ENCODE measurements at places on chromosomes 7 and 10. TPM values are rescaled to one million over a fixed set of nuclear protein-coding genes. Genes with fewer than 3 reads are reported as not detected.

DNA sequence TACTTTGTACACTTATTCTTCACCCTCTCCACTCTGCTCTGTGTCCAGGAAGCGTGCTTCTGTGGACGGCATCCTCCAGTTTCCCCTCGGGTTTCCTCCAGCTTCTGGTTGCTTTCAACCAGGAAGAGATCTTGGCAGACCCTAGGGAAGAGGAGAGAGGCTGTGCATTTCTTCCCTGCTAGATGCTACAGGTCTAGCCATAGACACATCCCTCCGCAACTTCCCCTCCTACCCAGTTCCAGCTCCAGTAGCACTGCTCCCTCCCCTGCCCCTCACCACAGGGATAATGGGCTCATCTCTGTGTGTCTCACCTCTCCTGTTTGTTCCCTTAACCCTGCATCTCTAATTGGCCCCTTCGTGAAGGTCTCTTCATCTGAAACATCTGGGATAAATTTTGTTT is 16.3 kb downstream of the TLL2 start:
- DNase-seq = no peak
- H3K4me1 ChIP-seq = no peaks in the 10 kb centered on the region
- H3K27me3 ChIP-seq = peaks cover 13% of the 10 kb centered on the region
- H3K36me3 ChIP-seq = no peaks in the 10 kb centered on the region
- no peak overlapping the region for H3K27ac ChIP-seq

Gene TMEM273
- polyA plus RNA-seq = 5.5 TPM

DNA sequence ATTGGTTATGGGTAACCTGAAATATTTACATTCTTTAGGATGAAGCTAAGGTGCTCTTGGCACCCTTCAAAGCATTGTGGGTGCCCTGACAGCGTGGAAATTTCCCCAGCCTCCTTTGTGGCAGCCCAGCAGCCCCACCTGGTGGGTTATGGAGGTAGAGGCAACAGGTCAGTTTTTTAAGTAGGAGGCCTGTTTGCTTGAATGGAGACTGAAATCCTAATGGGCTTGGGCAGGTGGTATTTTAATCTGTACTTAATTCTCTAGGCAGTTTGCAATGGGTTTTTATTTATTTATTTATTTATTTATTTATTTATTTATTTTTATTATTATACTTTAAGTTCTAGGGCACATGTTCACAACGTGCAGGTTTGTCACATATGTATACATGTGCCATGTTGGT is 139.4 kb downstream of the EPC1 start:
- H3K27me3 ChIP-seq = no peaks in the 10 kb centered on the region
- H3K4me3 ChIP-seq = no peak overlapping the region
- DNase-seq = peak; percentile 60
- H3K27ac ChIP-seq = no peak overlapping the region
- no peaks in the 10 kb centered on the region for H3K36me3 ChIP-seq

Gene FOXI2
- polyA plus RNA-seq = not detected

- H3K27ac ChIP-seq = no peak overlapping the region
- DNase-seq = no peak
- H3K4me1 ChIP-seq = no peaks in the 10 kb centered on the region
- H3K4me3 ChIP-seq = no peak overlapping the region
- no peaks in the 10 kb centered on the region for H3K27me3 ChIP-seq
Measured at GRCh38 chr10:35219891-35220890, 93.5 kb downstream of the CREM start.

DNA sequence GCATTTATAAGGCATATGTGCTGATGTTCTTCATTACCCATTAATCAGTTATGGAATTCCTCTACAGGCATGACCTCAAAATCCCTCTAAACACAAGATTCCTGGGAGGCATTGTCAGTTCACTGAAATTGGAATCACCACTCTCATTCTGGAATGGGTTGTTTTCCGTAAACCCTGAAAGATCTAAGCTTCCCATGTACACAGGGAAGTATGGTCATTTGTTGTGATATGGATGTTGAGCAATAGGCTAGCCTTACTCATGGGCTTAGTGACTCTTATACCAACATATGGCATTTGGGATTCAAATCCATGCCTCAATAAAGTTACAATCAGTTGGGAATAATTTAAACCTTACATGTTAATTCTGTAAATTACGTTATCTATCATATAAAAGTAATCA is 258.0 kb downstream of the XPNPEP1 start:
- no peak overlapping the region for H3K27ac ChIP-seq
- no peaks in the 10 kb centered on the region for H3K27me3 ChIP-seq
- DNase-seq = peak; percentile 8

- no peak for DNase-seq
- H3K4me3 ChIP-seq = no peak overlapping the region
- peaks cover 2% of the 10 kb centered on the region for H3K4me1 ChIP-seq
Measured at GRCh38 chr10:109200646-109201045, 722.7 kb downstream of the XPNPEP1 start.

Gene FFAR4
- 0.51 TPM for polyA plus RNA-seq

DNA sequence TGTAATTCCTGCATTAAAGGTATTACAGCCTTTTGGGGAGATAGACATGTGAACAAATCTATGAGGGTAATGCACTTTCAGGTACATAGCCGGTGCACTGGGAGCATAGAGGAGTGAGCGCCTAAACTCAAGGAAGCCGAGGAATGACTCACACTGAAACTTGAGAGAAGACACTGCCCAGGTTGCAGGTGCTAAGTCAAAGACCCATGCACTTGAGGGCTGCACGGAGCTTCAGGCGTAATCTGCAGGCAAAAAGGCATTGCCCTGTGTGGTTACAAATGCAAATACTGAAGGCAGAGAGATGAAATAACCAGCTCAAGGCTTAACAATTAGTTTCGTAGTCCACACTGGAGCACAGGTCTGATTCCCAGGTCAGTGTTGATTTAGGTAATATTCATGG is 51.0 kb upstream of the OSBPL3 start:
- DNase-seq = no peak
- peaks cover 7% of the 10 kb centered on the region for H3K4me1 ChIP-seq
- H3K27ac ChIP-seq = no peak overlapping the region
- H3K36me3 ChIP-seq = no peaks in the 10 kb centered on the region
- H3K27me3 ChIP-seq = no peaks in the 10 kb centered on the region
- no peak overlapping the region for H3K4me3 ChIP-seq

Gene GBX1
- polyA plus RNA-seq = 0.07 TPM

DNA sequence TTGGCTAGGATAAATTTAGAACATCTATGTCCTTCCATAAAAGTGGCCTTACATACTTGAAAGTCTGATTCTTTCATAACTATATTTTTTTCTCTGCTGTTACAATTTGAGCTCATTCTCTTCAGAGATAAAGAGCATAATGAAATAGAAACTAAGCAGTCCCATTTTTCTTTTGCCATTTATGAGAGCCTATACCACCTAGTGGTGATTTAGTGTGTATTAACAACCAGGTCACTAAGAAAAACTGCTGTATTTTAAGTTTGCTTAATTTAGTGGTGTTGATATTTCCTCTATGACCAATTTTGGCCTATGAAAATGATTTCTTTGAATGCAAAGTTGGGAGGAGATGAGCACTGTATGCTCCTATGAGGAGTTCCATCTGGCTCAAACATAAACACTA is 88.7 kb upstream of the ZWINT start:
- no peak overlapping the region for H3K4me3 ChIP-seq
- H3K27me3 ChIP-seq = no peaks in the 10 kb centered on the region
- no peak overlapping the region for H3K27ac ChIP-seq
- no peak for DNase-seq

DNA sequence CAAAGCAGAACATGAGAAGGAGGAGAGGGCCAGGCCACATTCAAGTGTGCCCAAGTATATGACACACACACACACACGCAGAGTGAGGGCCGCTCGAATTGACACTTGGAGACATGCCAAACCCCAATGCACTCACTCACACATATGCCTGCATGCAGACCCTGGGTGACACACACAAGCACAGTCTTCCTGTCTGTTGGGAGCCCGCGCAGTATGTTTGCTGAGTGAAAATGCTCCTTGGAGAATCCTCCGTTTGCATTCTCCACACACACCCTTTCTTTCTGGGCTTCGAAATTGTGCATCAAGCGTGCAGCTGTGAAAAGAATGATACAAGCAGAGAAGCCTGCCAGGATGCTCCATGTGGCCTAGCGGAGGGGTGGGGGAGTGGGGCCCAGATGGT is 120.9 kb downstream of the PLXNA4 start:
- no peaks in the 10 kb centered on the region for H3K36me3 ChIP-seq
- H3K4me3 ChIP-seq = no peak overlapping the region
- peaks cover 14% of the 10 kb centered on the region for H3K27me3 ChIP-seq
- H3K27ac ChIP-seq = no peak overlapping the region
- H3K4me1 ChIP-seq = peaks cover 13% of the 10 kb centered on the region
- DNase-seq = no peak

GRCh38 chr7:99478464-99479440 is 6.1 kb downstream of the ZNF789 start:
- peaks cover 2% of the 10 kb centered on the region for H3K4me1 ChIP-seq
- H3K4me3 ChIP-seq = no peak overlapping the region
- DNase-seq = no peak
- no peaks in the 10 kb centered on the region for H3K27me3 ChIP-seq

DNA sequence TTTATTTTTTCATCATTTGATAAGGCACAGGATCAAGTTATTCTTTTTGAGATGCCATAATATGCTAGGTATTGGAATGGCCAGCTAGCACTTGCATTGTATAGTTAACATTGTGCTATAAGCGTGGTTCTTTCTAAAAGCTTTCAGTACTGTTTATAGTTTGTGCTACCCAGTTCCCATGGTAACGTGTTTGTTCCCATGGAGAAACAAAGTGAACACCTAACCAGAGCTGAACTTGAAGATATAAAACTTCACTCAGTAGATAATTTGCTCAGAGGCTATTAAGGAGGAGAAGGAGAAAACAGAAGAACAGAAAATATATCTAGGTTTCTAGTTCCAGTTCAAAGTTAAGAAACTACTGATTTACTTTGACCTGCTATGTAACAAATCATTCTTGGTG is 23.6 kb upstream of the ITGB8 start:
- H3K4me1 ChIP-seq = peaks cover 37% of the 10 kb centered on the region
- no peaks in the 10 kb centered on the region for H3K36me3 ChIP-seq
- H3K27ac ChIP-seq = peak overlapping the region; percentile 27
- no peak overlapping the region for H3K4me3 ChIP-seq
- peak; percentile 86 for DNase-seq
- H3K27me3 ChIP-seq = no peaks in the 10 kb centered on the region

- H3K4me3 ChIP-seq = no peak overlapping the region
- H3K27me3 ChIP-seq = no peaks in the 10 kb centered on the region
- no peak for DNase-seq
- peaks cover 34% of the 10 kb centered on the region for H3K36me3 ChIP-seq
- H3K4me1 ChIP-seq = peaks cover 2% of the 10 kb centered on the region
Measured at GRCh38 chr7:66771795-66772194, 31.3 kb downstream of the RABGEF1 start.

GRCh38 chr10:60816628-60817397 is 38.5 kb downstream of the CDK1 start:
- H3K4me1 ChIP-seq = no peaks in the 10 kb centered on the region
- DNase-seq = peak; percentile 80
- no peaks in the 10 kb centered on the region for H3K27me3 ChIP-seq
- no peak overlapping the region for H3K4me3 ChIP-seq

DNA sequence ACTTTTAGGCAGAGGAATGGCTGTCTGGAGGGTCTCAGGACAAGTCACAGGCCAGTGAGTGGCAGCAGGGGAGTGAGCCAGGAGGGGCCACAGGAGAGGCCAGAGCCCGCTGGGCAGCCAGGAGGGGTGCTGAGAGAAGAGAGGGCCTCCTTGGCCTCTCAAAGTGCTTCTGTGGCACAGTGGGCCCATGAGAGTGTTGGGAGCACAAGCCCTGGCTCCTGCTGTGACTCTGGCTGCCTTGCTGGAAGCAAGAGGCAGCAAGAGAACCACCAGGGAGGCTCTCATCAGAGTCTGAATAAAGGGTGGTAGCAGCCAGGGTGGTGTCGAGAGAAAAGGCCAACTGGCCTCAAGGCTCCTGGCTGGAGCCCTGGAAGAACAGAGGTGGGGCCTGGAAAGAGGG is 91.1 kb downstream of the VOPP1 start:
- H3K4me3 ChIP-seq = no peak overlapping the region
- no peak for DNase-seq
- no peaks in the 10 kb centered on the region for H3K27me3 ChIP-seq
- peaks cover 9% of the 10 kb centered on the region for H3K36me3 ChIP-seq
- no peak overlapping the region for H3K27ac ChIP-seq

Gene ANKRD2
- 0.13 TPM for polyA plus RNA-seq
